ENCODE measurements at places on chromosomes 13 and 19.

- no peak for DNase-seq
Observed at GRCh38 chr19:48815870-48816501, 5.2 kb upstream of the BCAT2 start.

DNA sequence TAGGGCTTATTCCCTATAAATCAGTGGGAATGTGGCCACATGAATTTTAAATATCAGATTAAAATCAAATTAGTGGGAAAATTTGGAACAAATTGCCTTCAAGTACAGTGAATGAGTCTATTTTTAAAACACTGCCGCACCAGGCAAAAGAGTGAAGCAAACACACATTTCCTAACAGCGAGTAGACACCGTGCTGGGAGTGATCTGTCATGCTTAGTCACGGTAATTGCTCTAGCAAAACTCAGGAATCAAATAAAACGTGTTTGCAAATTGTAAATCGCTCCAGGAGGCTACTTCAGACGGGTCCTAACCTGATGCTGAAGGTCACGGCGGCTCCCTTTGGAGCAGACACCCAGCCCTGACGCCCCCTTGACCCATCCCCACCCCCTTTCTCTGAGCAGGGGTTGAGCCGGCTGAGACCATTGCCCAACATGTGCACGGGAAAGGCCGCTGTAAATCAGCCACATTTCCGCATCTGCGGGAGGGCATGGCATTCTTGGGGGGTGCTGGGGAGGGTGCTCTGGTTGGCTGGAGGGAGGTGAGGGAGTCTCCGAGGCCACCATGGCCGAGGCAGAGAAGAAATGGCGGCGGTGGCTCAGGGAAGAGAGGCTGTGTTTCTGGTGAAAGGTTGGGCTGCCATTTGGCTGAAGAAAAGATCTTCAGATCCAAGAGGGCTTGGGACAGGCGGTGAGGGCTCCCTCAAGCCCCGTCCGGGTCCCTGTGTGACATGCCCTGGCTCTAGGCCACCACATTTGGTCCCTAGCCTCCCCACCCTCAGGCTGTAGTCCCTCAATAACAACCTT is 8.9 kb downstream of the CEBPA start:
- no peak for DNase-seq

- no peak for DNase-seq
Observed at GRCh38 chr19:48506138-48506733, 5.4 kb downstream of the LMTK3 start.

DNA sequence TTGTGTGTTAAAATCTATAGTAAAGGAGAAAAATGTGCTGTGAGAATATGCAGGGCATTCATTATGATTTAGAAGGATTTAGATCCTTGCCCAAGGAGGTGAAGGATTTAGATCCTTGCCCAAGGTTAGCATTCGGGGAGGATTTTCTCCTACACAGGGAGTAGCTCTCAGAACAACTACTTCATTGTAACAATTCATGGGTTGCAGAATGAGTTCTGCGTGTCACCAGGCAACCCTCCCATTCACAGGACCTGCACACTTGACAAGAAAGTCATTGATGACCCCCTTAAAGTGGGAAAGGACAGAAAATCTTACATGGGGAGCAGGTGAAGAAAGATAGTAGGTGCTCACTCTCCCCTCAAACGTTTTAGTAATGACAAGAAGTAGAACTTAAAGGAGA is 167.1 kb upstream of the MAB21L1 start:
- no peak for DNase-seq

DNA sequence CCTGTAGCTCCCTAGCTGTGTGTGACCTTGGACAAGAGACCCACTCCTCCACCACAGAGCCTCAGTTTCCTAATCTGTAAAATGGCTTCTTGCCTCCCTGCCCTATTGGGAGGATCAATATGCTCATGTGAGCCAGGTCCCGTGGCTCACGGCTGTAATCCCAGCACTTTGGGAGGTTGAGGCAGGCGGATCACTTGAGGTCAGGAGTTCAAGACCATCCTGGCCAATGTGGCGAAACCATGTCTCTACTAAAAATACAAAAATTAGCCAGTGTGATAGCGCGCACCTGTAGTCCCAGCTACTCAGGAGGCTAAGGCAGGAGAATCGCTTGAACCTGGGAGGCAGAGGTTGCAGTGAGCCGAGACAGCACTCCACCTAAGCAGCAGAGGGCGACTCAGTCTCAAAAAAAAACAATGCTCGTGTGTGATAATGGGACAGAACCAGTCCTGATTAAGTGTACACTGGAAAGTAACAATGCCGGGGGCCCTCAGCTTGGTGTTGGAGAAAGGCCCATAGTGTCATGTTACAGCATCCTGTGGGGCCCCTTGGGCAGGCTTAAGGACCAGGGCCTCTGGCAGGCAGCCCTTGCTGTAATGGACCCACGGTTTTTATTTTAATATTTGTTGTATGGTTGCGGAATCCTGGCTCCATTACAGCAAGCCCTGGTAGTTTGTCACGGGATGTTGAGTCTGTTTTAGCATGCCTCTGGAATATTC is 6.8 kb downstream of the RPS11 start:
- peak; percentile 84 for DNase-seq

GRCh38 chr19:2461751-2462634 is 5.2 kb upstream of the LMNB2 start:
- DNase-seq: no peak

GRCh38 chr13:92656648-92657047 is 570.0 kb upstream of the GPC6 start:
- no peak for DNase-seq

DNA sequence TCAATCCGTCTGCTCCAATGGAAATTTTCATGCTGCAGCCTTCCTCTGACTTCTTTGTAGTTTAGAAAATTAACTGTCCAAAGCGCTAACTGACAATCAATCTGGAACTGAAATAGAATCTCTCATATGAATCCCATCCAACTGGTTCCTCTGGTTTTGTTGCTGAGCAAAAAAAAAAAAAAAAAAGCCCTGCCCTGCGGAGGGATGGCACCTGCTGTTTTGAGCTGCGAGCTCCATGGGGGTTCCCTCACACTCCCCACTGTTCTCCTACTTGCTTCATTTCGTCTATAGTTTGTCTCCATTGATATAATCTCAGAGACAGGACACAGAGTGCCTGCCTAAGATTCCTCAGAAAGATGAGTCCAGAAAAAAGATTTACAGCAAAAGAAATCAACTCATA is 33.4 kb downstream of the FAAP24 start:
- peak; percentile 23 for DNase-seq

DNA sequence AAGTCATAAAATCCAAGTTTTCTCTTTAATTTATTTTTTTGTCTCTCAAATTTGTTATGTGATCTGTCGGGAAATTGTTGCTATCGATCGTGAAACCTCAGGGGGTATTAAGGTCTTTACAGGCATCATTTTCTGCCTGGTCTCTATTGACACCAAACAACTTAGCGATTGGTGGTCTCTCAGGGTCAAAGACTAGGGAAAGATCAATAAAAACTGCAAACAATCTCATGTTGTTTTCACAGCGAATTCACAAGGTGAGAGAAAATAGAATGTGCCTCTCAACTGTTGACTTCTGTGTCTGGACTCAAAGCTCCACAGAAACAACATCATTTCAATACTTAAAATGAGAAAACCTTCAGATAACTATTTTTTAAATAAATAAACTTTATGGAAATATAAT is 645.4 kb upstream of the MIR17HG start:
- DNase-seq: no peak

GRCh38 chr19:12838182-12838885 is at the start of gene MAST1:
TSS of gene MAST1 (plus strand) at chr19:12838515. CDS start at chr19:12838573, 58 bp downstream.
- DNase-seq: no peak

- DNase-seq: peak; percentile 51
Observed at GRCh38 chr19:49019242-49019932, 2.5 kb upstream of the LHB start.

DNA sequence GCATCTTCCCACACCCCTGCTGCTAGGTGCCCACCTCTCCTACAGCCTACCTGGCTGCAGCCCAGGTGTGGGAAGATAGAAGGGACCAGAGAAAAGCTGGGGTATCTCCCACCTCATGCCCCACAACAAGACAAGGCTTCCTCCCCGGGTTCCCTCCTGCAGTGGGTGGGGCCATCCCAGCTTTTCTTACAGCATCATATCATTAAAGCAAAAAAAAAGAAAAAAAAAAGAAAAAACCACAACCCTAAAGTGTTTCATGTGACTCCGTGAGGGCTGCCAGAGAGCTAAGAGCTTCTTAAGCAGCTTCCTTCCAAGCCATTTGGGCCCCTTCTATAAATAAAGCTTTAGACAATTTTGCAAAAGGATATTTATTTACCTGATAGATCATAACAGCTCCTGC is 455.4 kb upstream of the TSHZ3 start:
- DNase-seq: no peak

DNA sequence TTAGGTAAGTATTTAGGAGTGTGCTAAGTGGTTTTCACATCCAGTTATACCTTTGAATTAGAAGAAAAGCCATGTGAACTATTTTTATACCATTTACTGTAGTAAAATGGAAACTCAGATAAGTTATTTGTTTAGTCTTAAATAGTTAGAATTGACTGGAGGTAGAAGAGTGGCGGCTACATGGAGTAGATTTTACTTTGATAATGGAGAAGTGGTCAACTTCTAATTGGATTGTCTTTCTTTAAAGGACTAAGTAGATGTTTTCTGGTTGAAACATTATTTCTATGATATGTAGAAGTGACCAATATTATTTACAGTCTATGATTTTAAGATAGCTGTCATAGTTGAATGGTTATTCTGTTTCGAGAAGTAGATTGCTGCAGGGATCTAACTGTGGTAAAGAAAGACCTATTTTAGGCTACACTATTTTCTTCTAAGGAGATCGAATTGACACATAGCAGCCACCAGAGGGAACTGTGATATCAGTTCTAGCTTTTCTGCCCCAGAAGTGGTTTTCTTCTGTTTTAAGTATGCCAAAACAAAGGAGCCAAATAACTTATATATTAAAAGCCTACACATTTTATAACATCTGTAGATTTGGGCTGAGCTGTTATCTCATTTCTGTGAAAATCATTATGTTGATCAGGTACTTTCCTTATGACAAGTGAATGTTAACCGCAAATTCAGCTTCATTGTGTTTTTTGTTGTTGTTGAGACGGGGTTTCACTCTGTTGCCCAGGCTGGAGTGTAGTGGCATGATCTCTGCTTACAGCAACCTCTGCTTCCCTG is 26.1 kb downstream of the ZMYM2 start:
- DNase-seq: no peak

GRCh38 chr13:100751826-100752225 is 77.2 kb upstream of the TMTC4 start:
- DNase-seq: peak; percentile 13

DNA sequence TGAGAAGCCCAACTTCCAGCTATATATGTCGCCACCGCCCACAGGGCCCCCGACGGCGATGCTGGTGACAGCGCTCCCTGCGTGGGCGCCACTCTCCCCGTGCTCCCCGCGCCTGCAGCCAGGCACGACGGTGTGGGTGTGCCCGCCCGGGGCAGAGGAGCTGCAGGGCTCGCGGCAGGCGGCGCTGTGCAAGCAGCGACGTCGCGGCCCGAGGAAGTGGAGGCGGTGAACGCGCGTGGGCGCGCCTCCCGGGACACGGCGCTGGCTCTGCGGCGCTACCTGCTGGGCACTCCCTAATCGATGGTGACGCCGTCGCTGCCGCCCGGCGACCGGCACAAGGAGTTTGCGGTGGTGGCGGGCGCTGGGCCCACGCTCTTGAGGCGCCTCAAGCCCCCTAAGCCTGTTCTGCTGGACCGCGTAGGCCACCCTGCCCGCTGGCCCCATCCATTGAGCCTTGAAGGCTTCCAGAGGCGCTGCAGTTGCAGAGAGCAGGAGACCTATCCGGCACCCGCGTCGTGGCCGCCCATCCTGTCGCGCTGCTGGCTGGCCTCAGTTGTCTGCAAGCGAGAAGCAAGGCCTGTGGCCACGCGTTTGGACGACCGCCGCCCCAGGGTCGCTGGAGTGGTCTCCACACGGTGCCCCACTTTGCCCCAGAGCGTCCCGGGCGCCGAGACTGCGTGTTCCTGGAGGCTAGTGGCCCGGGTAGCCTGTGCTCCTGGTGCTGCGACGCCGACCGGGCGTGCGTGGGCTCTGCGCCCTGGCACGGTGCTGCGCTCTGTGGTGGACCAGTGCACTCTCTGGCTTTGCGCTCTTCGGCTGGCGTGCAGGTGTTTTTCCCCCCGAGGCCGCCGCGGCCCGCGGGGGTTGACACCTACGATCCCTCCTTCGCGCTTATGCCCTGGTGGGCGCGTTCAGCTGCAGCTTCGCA is 23.1 kb downstream of the LRFN3 start:
- no peak for DNase-seq

DNA sequence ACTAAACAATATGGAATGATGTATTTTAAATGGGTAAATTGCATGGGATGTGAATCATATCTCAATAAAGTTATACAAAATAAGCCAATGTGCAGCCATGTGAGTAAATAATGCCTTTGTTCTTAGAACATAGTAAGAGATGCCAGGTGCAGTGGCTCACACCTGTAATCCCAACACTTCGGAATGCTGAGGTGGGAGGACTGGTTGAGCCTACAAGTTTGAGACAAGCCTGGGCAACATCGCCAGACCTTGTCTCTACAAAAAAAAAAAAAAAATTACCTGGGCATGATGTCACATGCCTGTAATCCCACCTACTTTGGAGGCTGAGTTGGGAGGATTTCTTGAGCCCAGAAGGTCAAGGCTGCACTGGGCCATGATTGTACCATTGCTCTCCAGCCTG is 230.7 kb downstream of the RFC3 start:
- DNase-seq: no peak

GRCh38 chr19:55638864-55639359 is 1.9 kb upstream of the ZNF580 start:
- no peak for DNase-seq

DNA sequence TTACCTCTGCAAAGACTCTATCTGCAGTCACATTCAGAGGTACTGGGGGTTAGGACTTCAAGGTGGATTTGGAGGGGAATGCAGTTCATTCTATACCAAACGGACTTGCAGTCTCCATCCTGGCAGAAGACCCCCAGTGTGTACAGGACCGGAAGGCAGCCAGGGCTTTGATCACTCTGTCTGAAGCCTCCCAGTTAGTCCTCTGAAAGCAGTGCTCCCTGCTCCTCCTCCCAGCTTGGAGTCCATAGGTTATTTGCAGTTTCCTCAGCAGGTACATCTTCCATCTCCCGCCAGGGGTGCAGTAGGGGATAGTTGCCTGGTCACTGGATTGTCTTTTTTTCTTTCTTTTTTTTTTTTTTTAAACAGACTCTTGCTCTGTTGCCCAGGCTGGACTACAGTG is 78.8 kb upstream of the KCTD15 start:
- no peak for DNase-seq

DNA sequence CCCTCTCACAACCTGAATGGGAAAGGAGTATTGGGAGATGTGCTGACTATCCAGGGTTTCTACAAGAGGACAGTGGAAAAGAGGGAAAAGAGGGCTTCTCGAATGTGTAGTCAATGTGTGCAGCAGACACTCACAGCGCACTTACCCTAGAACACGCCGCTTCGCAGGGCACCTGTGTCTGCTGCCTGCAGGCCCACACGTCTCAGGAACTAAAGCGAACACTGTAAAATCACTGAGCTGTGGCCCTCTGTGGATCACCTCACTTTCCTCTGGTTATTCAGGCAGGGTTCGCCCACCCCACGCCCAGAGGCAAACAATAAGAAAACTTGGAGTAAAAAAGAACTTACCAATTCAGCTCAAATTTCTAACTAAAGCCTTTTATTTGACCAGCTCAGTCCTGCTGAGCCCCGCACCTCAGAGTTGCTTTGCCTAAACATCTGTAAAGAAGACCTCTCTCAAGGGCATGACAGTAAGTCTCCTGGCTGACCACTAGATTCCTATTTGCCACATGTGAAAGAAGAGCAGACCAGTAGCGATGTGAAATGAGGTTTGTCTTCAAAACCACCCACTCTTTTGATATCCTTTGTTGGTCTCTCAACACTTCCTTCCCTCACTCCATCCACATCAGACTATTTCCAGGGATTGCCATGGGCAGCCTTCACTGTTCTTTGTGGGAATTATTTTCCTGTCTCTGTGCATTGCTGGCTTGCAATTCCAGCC is 19.3 kb upstream of the DOCK9 start:
- no peak for DNase-seq
